ENCODE measurements at places on chromosomes 2 and 18.
A peak's percentile ranks its signal among the peaks of the same experiment; 100 is the strongest.

DNA sequence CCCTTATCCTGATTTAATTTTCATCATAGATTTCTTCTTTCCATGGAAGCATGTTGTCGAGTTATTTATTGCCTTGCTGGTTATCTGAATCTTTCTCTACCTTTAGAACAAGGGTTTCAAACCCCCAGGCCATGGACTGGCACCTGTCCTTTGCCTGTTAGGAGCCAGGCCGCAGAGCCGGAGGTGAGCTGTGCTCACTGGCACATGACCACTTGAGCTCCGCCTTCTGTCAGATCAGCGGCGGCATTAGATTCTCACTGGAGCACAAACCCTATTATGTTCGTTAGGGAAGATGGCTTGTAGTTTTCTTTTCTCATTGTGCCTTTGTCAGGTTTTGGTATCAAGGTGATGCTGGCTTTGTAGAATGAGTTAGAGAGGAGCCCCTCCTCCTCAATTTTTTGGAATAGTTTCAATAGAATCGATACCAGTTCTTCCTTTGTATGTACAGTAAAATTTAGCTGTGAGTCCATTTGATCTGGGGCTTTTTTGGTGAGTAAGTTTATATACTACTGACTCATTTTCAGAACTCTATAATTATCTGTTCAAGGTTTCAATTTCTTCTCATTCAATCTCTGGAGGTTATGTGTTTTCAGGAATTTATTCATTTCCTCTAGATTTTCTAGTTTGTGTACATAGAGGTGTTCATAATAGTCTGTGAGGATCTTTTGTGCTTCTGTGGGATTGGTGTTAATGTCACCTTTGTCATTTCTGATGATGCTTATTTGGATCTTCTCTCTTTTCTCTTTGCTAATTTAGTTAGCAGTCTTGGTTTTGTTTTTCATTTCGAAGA lies 668.0 kb upstream of the FAM98A start:
- DNase-seq: no peak

GRCh38 chr2:47155091-47155876 lies at the start of gene STPG4:
STPG4 (minus strand) TSS chr2:47155308; CDS start chr2:47155251, 57 bp downstream.
- DNase-seq: no peak

- DNase-seq: no peak
These were observed 105.5 kb downstream of the TFCP2L1 start for GRCh38 chr2:121179467-121179866.

DNA sequence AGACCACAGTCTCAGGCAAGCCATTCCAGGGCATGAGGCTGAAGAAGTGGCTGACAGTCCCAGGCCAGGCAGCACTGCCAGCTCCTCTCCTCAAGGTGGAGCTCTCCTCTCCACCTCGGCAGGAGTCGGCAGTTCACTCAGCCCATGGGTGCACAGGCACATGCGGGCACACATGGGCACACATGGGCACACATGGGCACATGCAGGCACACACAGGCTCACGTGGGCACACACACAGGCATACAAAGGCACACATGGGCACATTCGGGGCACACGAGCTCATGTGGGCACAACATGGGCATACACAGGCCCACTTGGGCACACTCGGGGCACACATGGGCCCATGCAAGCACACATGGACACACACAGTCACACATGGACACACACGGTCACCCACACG lies 65.3 kb upstream of the TAF1B start:
- DNase-seq: no peak

DNA sequence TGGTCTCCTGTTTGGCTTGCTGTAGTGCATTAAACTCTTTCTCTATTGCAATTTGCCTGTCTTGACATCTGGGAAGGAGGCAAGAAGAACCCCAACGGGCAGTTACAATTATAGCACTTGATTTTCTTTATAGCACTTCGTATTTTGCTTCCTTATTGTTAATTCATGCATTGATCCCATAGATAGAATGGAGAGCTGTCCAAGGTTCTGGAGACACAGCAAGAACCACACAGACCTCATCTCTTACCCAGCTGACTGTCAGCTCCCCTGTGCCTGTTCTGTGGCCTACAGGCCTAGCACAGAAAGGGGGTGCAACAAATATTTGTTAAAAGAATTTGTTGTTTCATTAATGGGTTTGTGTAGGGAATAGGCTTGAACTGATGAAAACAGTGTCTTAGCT lies 194.3 kb downstream of the GALNT1 start:
- DNase-seq: peak; percentile 41

GRCh38 chr18:33804258-33804657 lies 226.2 kb downstream of the ASXL3 start:
- peak; percentile 73 for DNase-seq

DNA sequence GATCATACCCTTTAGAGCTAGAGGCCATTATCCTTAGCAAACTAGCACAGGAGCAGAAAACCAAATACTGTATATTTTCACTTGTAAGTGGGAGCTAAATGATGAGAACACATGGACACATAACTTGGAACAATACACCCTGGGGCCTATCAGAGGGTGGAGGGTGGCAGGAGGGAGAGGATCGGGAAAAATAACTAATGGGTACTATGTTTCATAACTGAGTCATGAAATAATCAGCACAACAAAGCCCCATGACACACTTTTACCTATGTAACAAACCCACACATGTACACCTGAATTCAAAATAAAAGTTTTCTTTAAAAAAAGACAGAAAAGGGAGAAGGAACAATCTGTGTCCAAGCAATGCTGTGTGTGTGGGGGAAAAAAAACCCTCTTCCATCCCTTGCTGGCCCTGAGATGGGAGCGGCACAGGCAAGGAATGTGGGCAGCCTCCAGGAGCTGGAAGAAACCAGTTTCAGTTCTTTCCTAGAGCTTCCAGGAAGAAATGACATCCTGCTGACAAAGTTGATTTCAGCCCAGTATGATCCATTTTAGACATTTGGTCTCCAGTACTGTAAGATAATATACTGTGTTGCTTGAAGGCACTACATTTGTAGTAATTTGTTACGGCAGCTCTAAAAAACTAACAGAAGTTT lies 458.7 kb upstream of the CNTNAP5 start:
- DNase-seq: no peak

- DNase-seq: no peak
These were observed 816.2 kb downstream of the MBD2 start for GRCh38 chr18:53408271-53408670.

GRCh38 chr2:43100883-43101662 lies 125.3 kb downstream of the ZFP36L2 start:
- DNase-seq: no peak

GRCh38 chr2:57536535-57537231 lies 509.9 kb upstream of the VRK2 start:
- DNase-seq: no peak

DNA sequence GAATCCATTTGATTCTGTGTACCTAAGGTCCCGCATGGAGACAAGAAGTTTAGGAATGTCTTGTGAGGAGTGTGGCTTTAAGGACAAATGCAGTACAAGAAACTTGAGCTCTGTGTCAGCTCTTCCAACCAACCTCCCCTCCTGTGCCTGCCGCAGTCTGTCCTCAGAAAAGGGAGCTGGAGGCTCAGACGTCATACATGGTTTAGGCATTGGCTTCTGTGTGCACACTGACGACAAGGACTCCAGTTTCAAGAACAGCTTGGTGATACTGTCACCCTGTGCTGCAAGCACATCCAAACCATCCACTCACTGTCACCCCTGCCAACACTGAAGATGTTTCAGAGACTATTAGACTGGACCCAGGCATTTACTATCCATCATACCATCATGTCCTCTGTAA lies 470.4 kb downstream of the IRS1 start:
- no peak for DNase-seq

- DNase-seq: no peak
These were observed 131.4 kb upstream of the MAP3K20 start for GRCh38 chr2:172944022-172944793.

DNA sequence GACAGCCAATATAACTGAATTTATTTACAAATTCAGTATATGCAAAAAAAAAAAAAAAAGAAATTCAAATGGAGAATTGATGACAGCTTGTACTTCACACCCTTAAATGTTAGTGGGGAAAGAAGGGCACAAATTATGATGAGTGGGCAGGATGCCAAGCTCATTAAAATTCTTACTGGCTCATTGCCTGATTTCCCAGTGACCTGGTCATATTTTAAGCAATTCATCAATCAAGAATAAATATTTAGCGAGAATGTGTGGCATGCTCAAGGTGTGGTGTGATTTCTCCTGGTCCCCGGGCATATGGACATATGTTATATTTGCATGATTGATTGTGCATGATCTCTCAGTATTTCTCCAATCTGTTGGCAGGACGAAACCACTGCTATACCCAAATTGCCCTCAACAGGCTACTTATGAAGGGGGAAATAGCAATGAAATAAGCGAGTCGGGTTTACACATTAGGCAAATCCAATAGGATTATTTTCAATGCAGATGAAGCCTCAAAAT lies 883.0 kb downstream of the LRRTM4 start:
- DNase-seq: no peak

DNA sequence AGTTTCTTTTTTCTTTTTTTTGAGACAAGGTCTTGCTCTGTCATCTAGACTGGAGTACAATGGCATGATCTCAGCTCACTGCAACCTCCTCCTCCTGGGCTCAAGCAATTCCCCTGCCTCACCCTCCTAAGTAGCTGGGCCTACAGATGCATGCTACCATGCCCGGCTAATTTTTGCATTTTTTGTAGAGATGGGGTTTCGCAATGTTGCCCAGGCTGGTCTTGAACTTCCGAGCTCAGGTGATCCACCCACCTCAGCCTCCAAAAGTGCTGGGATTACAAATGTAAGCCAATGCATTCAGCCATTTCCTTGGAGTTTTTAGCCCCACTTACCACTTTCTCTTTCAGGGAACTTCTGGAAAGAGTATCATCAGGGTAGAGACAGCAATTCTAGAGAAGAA lies 153.3 kb upstream of the THSD7B start:
- DNase-seq: no peak

DNA sequence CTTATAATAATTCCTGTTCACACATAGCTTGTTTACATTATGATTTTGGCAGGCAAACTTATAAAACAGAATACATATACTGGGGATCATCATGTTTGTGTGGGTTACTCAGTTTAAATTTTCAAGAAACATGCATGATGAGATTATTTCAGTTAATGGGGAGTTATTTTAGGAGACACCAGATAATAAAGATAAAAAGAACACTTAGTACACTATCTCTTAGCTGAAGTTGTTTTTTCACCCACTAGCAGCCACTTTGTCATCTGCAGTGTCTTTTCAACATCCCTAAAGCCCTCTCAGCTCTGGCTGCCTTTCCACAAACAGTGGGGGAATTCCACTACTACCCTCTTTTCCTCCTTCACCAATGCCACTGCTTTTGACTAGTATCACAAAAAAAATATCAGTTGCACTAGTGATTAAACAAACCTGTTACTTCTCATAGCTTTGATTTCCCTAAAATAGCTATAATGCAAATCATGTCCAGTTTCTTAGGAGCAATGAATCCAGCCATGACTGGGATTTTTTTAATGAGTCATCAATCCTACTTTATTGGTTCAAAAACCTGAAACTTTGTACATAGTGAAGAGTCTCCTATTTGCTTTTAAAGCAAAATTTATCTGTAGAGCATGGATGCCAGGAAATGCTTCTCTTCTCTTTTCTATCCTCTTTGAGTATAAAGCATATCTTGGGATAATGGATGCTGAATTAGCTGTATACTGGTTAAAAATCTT lies 156.7 kb upstream of the TFPI start:
- no peak for DNase-seq

DNA sequence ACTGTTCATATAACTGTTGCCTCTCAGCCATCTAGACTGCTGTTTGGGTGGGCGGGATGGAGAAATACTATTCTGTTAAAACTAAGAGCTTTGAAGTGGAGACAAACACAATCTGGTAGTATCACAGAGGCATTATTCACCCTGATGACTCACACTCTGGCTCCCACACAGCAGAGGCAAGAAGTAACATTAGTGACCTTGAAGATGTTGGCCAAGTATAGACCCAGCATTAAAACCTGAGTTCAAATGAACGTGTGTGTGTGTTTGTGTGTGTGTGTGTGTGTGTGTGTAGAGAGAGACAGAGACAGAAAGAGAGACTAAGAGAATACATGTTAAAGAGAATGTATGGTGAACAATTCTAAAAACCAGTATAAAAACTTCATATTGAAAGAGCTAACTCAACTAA lies 22.5 kb upstream of the ACVR1 start:
- peak; percentile 91 for DNase-seq

DNA sequence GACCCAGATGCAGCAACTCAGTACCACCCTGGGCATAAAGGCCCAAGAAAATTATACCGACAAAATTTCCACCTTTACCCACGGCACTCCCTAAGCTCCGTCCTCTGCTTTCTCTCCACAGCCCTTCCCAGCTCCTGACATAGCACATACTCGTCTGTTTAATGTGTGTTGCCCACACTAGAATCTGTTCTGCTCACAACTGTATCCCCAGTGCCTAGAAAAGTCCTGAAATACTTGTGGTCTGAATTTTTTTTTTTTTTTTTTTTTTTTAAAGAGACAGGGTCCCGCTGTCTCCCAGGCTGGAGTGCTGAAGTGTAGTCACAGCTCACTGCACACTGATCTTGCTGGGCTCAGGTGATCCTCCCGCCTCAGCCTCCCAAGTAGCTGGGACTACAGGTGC lies 62.3 kb downstream of the ADCY3 start:
- DNase-seq: peak; percentile 43

- DNase-seq: no peak
These were observed 261.5 kb upstream of the DSEL start for GRCh38 chr18:67778016-67778415.

DNA sequence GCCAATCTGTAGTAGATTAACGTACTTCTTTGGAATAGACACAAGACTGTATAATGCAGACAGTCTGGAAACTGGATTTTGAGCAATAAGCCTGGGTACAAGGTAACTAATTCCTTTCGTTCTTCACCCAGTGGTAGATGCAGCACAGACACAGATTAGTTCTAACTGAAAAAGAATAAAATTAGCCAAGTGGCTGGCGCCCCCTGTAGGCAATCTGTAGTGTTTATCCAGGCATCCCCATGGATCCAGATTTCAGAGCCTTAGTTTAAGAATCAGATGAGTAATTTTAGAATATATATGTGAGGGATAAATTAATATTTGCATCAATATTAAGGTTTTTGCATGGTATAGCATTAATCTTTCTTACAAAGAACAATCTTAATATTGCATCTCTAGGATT lies 563.9 kb downstream of the DCC start:
- DNase-seq: peak; percentile 0

- no peak for DNase-seq
These were observed 24.5 kb downstream of the PIAS2 start for GRCh38 chr18:46892842-46893241.

DNA sequence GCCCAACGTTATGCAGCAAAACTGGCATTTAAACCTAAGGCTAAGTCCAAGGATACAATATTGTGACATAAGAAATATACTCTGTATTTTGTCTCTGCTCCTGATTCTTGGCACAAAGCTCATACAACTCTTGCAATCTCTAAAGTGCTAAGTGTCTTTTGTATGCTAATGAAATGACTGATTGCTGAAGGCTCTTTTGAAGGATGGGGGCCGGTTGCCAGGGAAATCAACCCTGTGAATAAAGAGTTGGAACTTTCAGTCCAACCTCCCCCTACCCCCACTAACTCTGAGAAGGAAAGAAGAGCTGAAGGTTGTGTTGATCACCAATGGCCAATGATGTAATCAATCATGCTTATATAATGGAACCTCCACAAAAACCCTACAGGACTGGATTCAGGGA lies 40.3 kb downstream of the SESTD1 start:
- DNase-seq: no peak

- DNase-seq: no peak
These were observed 9.5 kb downstream of the HJURP start for GRCh38 chr2:233844836-233845235.

Data from choroid plexus epithelial cell (primary cell).